ENCODE measurements at places on chromosomes 16 and 17.

GRCh38 chr16:4544473-4544872 lies 5.9 kb upstream of the CDIP1 start:
- DNase-seq, result no peak

- DNase-seq, result no peak
These were observed 146.0 kb upstream of the RCVRN start for GRCh38 chr17:10051112-10051511.

DNA sequence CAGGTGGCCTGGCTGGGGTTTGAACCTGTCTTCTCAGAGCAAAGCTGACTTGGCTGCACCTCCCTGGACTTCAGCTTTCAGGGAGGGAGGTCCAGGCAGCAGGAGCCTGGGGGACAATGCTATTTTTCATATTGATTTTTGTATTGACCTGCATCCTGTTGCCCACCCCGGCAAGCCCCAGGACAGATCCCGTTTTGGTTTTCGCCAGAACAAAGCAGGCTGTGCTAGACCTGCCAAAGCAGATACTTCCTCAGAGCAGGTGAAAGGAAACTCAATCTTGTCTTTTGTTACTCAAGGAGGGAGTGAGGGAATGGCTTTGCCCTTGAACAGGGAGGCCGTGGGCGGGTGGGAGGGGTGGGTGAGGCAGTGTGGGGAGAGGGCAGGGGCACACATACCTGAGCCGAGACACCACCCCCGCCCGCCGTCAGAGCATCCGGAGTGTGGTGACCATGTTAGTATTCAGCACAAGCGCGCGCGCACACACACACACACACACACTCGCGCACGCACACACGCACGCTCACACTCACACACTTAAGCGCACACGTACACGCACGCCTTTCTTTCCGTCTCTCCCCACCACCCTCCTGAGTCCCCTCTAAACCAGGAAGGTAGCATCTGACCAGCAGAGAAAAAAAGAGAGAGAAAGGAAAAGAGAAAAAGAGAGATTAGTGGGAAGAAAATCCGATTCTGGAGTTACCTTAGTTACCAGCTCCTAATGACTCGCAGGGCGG lies 59.5 kb downstream of the RAI1 start:
- DNase-seq, result no peak

- no peak for DNase-seq
These were observed 53.0 kb upstream of the RPL38 start for GRCh38 chr17:74150428-74151025.

DNA sequence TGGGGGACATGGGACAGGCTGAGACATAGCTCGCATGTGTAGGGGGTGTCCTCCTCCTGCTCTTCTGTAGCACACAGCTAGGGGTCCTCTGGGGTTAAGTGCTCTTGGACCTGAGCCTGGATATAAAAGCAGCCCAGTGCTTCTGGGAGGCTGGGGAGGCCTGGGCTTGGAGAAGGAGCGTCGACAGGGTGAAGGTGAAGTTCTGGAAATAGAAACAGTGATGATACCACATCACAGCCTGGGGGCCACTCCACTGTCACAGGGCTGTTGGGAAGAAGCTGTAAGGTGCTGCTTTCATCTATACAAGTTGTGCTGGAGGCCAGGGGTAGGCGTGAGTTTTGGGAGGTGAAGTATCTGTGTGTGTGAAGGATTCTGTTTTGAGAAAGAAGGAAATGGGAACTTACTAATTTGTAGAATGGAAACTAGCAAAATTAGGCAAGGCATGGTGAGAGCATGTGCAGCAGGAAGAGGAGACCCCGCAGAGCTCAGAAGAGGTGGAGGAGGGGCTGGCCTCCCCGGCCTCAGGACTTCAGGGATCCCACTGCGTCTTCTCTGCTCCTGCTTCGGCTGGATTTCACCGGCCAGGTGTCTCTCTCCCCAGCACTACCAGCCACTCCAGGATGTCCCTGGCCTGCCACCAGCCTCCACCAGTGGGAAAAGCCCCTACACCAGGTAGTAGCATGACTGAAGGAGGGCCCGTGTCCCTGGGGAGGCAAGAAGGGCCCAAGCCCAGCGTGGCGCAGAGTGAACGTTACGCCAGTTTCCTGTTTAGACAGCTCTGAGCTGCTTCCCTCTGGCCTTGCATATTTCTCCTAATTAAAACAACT lies 19.4 kb downstream of the PLCG2 start:
- no peak for DNase-seq

DNA sequence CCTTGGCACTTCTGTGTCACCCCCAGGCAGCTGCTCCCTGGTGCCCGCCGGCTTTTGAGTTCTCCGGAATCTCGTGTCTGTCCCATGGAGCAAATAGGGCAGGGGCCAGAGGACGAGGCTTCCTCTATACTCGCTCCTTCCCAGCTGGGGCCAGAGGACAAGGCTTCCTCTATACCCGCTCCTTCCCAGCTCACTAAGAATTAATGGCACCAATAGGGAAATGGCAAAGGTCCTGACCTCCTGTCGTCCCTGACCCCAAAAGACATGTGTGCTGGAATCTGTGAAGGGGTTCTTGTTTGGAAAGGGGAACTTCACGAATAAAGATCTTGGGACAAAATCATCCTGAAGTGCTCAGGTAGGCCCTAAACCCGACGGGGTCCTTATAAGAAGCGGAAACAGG lies 7.6 kb downstream of the SGSH start:
- no peak for DNase-seq

- DNase-seq, result no peak
These were observed 75.7 kb downstream of the CYTH1 start for GRCh38 chr17:78706271-78706915.

GRCh38 chr16:592518-593306 lies 2.8 kb downstream of the RAB40C start:
- no peak for DNase-seq

DNA sequence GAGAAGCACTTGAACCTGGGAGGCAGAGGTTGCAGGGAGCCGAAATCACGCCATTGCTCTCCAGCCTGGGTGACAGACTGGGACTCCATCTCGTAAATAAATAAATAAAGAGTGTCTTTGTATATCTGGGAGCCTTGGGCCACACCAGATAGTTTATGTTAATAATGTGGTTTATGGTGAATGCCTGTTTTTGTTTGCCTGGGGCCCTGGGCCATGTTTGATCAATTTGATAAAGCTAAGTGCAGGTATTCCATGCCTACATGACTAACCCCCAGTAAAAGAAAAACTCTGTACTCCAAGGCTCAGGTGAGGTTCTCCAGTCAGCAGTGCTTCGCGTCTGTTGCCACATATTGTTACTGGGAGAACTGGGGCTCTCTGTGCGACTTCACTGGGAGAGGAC lies 15.1 kb downstream of the SCIMP start:
- DNase-seq, result no peak
